Renal cortical epithelial cell (primary cell): ENCODE measurements at places on chromosomes 4 and X. TPM values are rescaled to one million over a fixed set of nuclear protein-coding genes. Genes with fewer than 3 reads are reported as not detected.
A peak's percentile ranks its signal among the peaks of the same experiment; 100 is the strongest.

- no peak for DNase-seq
Measured at GRCh38 chr4:187617113-187617512, 378.5 kb upstream of the ZFP42 start.

GRCh38 chr4:152727784-152728183 lies 48.0 kb upstream of the TMEM154 start:
- DNase-seq, result no peak

DNA sequence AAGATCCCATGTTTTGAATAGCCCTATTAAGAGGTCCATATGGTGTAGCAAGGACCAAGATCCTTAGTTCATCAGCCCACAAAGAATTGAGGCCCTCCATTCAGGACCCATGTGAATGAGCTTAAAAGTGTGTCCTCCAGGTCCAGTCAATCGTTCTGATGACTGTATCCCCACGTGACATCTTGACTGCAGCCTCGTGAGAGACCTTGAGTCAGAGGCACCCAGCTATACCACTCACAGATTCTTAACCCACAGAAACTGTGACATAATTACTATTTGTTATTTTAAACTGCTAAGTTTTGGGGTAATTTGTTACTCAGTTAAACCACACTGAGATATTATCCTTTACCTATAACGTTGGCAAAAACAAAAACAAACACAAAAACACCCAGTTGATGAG lies 62.4 kb downstream of the ZNF182 start:
- no peak for DNase-seq

GRCh38 chr4:8410641-8411271 lies 29.8 kb downstream of the ACOX3 start:
- peak; percentile 60 for DNase-seq

DNA sequence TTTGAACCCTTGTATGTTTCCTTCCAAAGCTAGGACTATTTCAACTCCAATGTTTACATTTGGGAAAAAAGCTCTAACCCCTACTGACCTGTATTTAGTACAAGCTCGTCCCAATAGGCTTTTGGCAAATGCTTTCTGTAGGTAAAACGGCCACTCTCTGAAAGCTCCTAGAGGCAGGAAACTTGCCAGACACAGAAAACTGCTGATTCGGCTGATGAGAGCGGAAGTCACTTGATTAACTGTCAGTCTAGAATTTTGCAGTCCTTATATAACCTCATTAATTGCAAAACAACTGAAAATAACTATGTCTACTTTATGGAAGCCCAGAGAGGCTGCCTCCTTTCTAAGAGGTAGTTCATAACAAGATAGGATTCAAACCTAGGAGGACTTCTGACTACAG lies 108.1 kb downstream of the TSPAN7 start:
- DNase-seq, result no peak

The CCNA2 gene
- total RNA-seq, result 2.5 and 43.2 TPM in 2 replicates

DNA sequence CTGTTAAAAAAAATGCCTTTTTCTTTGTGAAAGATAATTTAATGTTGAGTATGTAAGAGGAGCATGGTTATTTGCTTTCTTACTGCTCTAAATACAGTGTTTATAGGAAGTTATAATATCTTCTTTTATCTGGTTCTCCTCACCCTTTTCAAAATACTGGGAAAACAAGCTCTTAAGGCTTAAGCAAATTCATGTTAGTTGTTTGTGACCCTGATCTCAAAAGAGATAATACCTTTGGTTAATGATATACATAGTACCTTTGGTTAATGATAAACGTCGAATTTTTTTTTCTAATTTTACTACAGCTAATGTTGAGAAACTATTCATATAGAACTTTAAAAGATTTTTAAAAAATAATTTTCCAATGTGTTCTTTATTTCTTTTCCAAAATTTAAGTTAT lies 180.1 kb downstream of the RAPGEF2 start:
- peak; percentile 36 for DNase-seq
